ENCODE measurements at places on chromosomes 5 and 9. TPM values are rescaled to one million over a fixed set of nuclear protein-coding genes. Genes with fewer than 3 reads are reported as not detected.
A peak's percentile ranks its signal among the peaks of the same experiment; 100 is the strongest.

The GMCL2 gene
- not detected for total RNA-seq

The PCDHAC2 gene
- 34.8 TPM for total RNA-seq

The PCDHB4 gene
- total RNA-seq = 6.0 TPM

The ROPN1L gene
- total RNA-seq = 3.2 TPM

The ESM1 gene
- 0.27 TPM for total RNA-seq

The BNC2 gene
- 5.2 TPM for total RNA-seq

The RAI14 gene
- 20.0 TPM for total RNA-seq

The ANGPTL2 gene
- total RNA-seq = 8.5 TPM

The LECT2 gene
- not detected for total RNA-seq

The FGF10 gene
- 3.7 TPM for total RNA-seq

The PCDHGB1 gene
- 16.8 TPM for total RNA-seq

The ANKRD20A1 gene
- total RNA-seq = 7.3 TPM

The TEX48 gene
- not detected for total RNA-seq

DNA sequence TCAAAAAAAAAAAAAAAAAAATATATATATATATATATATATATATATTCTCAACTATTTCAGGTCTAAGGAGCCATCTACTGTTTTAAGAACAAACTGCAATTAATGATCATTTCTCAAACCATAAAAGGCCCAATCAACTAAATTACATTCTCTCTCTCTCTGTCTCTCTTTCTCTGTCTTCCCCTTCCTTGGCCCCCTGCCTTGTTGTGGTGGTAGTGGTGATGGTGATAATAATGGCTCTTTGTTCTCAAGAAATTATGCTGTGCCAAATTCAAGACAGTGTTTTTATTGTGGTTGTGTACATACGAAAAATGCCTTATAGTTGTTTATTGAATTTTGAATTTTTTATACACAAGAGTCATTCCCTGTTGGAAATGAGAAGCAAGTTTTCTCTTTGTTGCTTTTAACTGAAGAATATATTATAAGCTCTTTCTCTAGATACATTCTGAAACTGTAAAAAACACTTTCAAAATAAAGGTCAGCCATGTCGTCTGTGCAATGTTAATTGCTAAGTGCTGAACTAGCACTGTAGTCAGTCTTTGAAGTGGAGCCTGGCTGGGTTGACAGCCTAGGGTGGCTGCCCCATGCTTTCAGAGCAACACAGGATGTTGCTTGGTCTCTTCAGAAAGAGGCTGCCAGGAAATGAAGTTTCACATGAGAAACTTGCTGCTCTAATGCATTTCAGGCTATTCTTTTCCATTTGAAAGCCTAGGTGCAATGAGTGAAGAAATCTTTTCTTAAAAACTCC, 96.0 kb downstream of the HINT1 start:
- no peak for DNase-seq

GRCh38 chr5:20294696-20295095, 306.7 kb upstream of the CDH18 start:
- no peak for DNase-seq

DNA sequence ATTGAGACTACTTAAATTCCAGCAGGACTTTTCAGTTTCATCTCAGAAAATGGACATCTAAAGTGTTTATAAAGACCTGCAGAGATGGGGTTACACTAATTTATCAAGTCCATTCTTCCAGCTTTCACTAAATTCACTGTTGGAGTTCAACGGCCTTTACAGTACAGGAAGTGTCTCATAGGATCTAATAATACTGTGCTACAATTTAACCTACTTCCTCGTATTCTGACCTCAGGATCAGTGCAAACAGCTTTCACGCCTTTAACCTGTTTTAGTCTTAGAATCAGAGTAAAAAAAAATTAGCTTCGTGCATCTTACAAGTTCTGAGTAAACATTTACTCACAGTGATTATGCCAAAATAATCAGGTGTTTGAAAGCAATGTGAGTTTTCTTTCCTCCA, 632.6 kb upstream of the DMAC1 start:
- no peak for DNase-seq

- DNase-seq = no peak
Measured at GRCh38 chr5:9869616-9870288, 239.6 kb upstream of the TAS2R1 start.

DNA sequence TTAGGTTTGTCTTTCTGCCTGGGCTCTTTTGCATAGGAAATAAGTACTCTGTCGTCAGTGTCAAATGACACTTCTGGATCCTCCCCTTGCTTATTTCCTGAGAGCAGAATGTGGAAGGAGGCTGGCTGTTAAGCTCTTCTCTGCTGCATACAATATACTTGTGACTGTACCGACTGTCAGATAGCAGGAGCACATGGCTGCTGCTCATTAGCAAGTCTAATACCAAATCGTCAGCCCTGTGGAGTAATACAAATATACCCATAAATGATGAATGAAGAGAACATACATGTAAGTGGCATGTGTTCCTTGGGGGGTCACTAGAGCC, at the start of gene GPR151:
GPR151 (minus strand) TSS at position 40 of the 325 bp plus-strand sequence. CDS start 77 bp downstream, outside the sequence.
- DNase-seq = no peak

- DNase-seq = peak; percentile 72
Measured at GRCh38 chr9:134403682-134404301, 77.5 kb downstream of the RXRA start.

DNA sequence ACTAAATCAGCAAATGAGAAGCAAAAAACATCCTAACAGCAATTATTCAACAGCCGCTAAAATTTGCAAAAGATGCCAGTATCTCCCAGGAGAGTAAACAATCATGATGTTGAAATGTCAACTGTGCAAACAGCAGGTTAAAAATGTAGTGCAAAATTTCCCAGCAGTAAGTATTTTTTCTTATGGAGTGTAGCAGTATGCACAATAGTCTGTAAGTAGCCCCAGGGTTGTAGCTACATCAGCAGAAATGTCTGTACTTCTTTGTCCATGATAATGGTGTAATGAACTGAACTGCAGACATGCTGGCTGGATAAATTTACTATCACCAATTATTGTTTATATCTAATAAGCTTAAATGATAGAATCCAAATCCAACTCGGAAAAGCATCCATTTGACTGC, 31.4 kb downstream of the GRIN3A start:
- no peak for DNase-seq

- DNase-seq = no peak
Measured at GRCh38 chr5:10577371-10578292, 13.8 kb downstream of the ANKRD33B start.

- DNase-seq = no peak
Measured at GRCh38 chr5:100407053-100407452, 128.1 kb upstream of the FAM174A start.

GRCh38 chr5:171315925-171316257, 6.8 kb downstream of the TLX3 start:
- DNase-seq = no peak

DNA sequence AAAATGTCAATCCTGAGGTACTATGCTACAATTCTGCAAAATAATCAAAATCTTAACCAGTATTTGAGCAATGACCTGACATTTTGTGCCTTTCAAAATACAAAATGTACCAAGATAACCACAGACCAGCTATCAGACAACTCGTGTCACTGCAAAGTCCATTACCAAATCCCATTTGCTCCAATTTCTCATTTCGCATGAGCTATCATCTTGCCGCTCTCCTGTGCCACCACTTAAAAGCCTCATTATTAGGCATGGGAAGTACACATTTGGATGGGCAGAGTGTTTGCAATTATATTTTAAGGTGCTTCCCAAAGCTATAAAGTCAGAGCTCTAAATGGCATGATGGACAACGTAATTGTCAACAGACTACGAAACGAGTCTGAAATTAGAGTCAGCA, 205.2 kb downstream of the AGTPBP1 start:
- DNase-seq = no peak

GRCh38 chr5:165201771-165202518, 1696.5 kb downstream of the MAT2B start:
- no peak for DNase-seq

DNA sequence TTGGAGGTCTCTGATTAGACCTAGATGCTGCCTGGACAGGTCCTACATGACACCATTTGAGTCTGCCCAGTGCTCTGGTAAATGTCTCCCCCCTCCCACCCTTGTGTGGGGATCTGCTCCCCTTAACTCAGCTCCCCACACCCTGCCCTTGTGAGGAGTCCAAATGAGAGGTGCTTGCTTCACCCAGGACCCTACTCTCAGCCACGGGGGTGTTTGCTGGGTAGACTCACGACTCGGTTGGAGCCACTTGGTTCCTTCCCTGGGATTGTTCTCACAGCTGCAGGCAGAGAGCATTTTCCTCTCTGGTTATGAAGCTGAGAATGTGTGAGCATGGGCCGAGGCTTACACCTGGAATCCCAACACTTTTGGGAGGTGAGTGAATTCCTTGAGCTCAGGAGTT, 204.7 kb downstream of the CDK5RAP2 start:
- DNase-seq = no peak

DNA sequence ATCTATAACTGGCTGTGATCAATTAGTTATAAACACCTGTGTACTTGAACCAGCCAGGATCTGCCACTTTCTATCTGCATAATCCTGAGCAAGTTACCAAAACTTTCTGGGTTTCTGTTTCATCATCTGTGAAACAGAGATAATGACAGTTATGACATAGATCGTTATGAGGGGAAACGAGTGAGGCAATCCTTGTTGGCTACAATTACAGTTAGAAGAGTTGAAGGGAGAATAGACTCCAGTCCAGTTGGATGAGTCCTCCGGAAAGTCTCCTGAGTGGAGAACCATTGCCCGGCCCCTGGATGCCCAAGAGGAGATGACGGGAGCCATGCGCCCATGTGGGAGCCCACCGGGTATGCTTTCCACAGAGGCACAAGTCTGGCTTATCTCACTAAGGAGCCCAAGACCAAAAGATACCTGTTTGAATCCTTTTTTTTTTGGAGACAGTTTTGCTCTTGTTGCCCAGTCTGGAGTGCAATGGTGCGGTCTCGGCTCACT, 4.5 kb downstream of the PDE6A start:
- no peak for DNase-seq

- DNase-seq = no peak
Measured at GRCh38 chr5:55904152-55904551, 53.0 kb downstream of the IL31RA start.

DNA sequence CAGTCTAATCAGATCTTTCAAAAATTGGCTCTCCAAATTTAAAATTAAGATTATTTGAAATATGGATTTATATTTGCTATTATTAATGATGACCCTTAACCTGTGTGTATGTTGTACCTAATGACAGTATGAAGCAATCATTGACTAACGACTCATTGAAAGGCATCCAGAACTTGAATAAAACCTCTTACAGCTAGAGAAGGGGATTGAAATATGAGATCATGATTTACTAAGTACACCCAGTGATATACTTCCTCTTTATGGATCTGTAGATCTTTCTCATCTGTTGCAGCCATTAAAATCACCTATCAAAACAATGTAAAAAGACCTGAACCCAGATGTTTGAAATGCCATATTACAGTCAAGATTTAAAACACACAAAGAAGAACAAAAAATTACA, 126.5 kb downstream of the RPS23 start:
- no peak for DNase-seq

- no peak for DNase-seq
Measured at GRCh38 chr5:157460921-157461792, 1.1 kb downstream of the NIPAL4 start.

DNA sequence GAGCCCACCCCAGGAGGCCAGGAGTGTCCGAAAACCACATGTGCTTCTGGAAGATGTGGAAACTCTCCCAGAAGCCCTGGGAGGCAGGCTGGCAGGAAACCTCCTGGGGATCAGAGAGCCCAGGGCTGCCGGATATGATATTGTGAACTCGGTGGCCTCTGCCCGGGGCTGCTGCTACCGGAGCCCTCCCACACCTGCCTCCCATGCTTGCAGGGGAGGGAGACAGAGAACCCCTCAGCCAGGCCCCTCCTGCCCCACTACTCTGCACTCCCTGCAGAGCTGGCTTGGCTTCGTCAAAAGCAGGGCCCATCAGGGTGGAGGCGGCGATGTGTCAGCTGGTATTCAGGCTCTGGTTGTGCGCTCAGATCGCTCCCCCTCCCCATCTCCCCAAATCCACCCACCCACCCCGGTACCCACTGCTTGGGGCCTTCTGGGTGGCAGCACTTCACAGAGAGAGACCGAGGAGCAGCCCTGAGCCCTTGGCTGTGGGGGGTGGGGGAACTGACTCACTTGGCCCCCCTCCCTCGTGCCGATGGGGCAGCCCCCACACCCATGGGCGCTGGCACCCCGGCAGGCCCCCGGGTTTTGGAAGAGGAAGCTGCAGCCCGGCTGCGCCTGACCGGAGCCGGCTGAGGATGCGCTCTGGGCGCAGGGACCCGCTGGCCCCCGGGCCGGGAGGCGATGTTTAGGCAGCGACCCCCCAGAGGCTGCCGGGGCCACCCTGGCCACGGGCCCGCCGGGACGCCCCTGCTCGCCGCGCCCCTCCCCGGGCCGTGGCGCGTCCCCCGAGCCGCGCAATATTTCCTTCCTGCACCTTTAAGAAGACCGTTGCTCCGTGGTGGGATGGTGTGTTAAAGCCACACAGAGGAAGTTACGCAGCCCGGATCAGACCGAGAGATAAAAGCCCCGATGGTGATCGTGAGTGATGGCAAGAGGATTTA, 786 bp upstream of the NTNG2 start:
- no peak for DNase-seq
